Iris pigment epithelial cell (primary cell): ENCODE measurements at places on chromosomes 2 and 18.

DNA sequence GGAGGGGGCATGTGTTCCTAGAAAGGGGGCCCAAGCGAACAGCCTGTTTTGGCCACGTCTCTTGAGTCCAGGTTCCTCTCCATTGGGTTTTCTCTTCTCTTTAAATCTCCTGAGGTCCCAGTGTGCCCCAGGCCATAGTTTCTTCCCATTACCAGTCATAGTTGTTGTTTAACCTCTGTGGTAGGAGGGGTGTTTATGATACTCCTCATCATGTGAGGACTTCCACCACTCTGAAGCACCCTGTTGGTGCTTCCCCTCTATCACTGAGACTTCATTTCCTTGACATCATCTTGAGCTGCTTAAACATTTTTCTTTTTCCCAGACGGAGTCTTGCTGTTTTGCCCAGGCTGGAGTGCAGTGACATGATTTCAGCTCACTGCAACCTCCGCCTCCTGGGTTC lies 45.9 kb downstream of the WIPF1 start:
- DNase-seq = no peak

DNA sequence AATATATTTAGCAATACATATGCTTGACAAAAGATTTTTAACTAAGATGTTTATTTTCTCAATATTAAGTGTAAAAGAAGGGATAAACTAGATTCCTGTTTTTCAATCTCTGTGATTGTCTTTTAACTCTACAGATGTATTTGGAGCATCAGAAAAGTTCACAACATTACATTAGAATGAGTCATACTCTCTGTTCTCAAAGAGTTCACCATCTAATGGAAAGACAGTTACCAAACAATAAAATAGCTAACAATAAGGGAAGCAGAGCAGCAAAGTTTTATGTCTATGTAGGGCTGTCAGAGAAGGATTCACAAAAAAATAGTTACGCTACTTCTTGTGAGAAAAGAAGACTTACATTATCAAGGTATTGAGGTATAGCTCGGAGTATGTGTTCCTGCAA lies 109.2 kb upstream of the MAP2 start:
- peak; percentile 27 for DNase-seq

- DNase-seq = peak; percentile 64
Measured at GRCh38 chr2:142965443-142965842, 88.0 kb downstream of the KYNU start.

DNA sequence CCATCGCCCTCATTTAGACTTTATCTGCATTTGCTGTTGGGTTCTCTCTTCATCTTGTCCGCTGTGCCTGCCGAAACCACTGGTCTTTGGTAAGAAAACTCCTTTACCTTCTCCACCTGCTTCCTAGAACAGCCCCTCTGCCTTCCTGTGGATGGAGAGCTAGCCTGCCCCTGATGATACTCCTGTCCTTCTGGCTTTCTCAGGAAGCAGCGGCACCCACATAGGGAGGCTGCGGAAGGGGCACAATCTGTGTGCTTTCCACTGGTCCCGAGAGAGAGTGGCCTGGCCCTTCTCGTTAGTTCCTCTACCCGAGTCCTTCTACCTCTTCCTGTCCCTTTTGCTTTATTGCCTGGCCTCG lies 80.3 kb upstream of the RBM44 start:
- DNase-seq = no peak

DNA sequence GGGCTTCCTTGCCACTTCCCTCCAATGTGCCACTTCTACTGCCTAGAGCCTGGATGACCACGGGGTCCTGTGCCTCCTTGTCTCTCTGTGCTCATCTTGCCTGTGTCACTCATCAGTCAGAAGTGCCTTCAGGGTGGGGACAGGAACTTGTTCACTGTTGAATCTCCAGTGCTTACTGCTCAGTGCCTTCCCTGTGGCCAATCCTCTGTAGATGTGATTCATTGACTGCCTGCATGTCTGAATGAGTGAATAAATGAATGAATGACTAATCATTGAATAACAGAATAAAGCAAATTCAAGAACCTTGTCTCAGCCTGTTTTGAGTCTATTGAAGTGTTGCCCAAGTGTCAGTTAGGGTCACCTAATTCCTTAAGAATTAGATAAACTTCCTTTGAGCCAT lies 42.3 kb upstream of the FAM136A start:
- peak; percentile 6 for DNase-seq

GRCh38 chr2:182447863-182448262 lies 21.0 kb upstream of the PDE1A start:
- DNase-seq = peak; percentile 90

DNA sequence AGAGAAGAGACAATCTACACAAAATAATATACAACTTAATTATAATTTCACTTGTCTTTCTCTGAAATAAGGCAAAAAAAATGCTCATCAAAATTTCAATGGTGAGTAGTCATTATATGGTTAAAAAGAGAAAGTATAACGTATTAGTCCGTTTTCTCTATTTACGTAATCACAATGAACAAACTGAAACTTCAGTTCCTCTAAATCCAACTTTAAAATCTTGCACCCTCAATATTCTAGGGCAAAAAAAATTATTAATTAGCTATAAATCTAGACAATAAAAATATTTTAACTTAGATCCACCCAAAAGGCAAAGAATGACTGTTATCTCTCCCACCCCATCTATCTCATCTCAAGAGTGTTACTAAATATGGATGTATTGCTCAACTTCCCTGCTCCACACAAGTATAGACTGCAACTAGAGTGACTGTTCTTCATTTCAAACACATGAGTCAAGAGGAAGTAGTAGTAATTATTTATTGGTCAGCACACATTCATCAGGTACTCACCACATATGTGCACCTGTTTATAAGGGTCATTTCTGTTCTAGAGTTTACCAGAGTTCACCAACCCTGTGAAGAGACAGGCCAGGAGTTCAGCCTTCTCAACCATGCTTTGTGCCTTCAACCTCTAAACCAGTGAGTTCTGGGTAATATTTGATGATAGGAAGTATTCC lies 36.4 kb downstream of the STK39 start:
- peak; percentile 96 for DNase-seq

GRCh38 chr2:207408086-207408794 lies 121.5 kb upstream of the CREB1 start:
- DNase-seq = no peak

GRCh38 chr2:3631851-3632659 lies 25.9 kb upstream of the ALLC start:
- DNase-seq = no peak

DNA sequence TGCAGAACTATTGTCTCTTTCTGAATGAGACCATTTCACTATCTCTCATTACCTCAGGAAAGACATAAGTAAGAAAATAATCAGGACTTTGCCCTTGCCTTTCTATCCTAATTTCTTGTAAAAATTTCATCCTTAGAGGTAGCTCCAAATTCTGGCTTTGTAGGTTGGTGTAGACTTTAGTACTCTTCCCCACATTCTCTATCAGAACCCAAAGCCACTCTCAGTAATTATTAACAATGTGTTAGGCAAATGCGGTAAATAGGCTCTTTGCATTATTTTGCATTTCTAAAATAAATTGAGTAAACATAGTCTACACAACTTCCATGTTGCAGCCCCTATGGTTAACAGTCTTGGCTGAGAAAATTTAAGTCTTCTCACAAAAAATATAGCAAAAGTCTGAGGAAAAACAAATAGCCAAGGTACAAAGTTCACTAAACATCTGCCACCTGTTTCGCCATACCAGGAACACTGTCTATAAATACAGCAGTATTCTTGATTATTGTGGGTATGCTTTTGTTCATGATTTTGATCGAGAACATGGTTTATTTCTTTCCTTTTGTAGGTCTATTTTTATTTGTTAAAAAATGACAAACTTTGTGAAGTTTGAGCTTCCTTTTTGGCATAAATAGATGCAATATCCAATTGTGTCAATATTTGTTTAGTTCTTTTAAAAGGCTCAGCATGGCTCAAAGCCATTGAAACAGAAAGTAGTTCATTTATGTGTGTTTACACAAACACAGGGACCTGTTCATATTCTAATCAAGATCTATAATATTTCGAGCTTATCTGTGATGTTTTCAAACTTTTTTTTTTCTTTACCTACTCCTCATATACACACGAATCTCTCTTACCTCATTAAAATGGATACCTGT lies 1061.5 kb downstream of the CNTNAP5 start:
- DNase-seq = no peak
